ENCODE measurements at places on chromosomes 11 and 22.

DNA sequence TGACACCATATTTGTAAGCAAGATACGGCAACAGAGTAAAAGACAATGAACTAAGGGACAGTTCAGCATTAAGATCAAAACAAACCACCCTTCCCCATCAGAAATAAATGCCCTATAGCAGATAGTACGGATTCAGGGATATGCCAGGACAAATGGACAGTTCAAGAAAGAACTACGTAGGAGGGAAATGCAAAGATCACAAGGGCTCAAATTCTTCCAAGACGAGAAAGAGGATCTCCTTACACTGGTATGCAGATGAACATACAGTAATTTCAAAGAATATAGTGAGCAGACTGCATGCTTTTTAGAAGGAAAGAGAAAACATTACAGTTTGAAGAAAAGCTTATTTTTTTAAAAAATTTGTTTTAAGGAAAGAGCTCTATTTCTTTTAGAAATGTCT, 124.7 kb upstream of the APOA1 start:
- no peak for DNase-seq

DNA sequence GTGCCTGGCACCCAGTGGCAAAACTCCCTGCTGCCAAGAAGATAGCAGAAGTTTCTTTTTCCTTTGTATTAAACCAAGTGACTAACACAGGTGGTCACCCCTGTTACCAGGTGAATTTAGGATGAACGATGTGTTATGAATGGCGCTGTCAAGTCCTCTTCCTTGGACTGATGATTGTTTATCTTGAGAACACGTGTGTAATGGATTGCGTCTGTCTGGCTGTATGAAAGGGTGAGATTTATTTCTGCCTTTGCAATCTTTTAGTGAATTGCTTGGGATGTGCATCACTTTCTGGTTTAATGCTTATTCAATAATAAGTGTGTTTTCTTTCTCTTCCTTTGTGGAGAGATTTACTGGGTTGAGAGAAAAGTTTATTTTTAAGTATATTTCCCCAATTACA, 36.5 kb downstream of the SDHD start:
- no peak for DNase-seq

DNA sequence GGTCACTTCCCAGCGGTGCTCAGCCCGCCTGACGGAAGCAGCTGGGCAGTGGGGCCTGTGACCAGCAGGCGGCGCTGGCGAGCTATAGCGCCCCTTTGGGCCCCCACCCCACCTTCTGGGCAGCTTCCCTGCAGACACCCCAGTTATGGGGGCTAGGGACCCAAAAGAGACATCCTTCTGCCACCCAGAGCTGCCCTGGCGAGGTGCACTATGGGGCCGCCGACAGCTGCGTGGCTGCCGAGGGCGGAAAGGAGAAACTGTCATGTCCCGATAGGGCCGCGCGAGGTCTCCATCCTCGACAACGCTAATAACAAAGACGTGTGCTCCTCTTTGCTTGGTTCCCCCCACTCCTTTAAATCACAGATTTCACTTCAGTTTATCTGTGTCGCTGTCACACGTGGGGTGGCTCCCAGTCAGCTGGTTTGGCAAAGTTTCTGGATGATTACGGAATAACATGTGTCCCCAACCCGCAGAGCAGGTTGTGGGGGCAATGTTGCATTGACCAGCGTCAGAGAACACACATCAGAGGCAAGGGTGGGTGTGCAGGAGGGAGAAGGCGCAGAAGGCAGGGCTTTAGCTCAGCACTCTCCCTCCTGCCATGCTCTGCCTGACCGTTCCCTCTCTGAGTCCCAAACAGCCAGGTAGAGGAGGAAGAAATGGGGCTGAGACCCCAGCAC, 673 bp upstream of the MYO7A start:
- peak; percentile 76 for DNase-seq

GRCh38 chr22:42261296-42261695, 9.2 kb downstream of the TCF20 start:
- DNase-seq, result no peak

- no peak for DNase-seq
Measured at GRCh38 chr11:33640730-33641371, 59.8 kb downstream of the C11orf91 start.

GRCh38 chr11:71527576-71528210, 626 bp downstream of the KRTAP5-7 start:
- DNase-seq, result no peak
